Left colon (tissue), 2 donors: ENCODE measurements at places on chromosomes 6 and 20. TPM values are rescaled to one million over a fixed set of nuclear protein-coding genes. Genes with fewer than 3 reads are reported as not detected.

- peak; percentile 37 for DNase-seq
These were observed 3.2 kb downstream of the MARCKS start for GRCh38 chr6:113860181-113860955.

DNA sequence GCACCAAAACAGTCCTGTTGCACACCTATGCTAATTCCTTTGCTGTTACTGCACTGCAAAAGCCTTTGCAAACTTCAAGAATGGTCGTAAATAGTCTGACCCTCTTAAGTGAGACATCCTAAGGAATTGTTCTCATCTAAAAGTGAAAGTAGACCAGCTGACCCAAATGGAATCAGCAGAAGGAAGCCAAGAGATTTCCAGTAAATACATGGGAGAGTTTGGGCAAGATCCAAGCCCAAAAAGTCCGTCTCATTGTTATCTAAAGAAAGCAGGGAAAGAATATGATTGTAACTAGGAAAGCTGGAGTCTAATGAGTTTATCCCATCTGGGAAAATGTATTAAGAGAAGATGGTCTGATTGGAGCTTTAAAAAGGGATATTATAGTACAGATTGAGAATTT is 43.0 kb upstream of the HIVEP1 start:
- no peak for DNase-seq

- no peak for DNase-seq
These were observed 90.8 kb upstream of the OGFRL1 start for GRCh38 chr6:71197780-71198179.

DNA sequence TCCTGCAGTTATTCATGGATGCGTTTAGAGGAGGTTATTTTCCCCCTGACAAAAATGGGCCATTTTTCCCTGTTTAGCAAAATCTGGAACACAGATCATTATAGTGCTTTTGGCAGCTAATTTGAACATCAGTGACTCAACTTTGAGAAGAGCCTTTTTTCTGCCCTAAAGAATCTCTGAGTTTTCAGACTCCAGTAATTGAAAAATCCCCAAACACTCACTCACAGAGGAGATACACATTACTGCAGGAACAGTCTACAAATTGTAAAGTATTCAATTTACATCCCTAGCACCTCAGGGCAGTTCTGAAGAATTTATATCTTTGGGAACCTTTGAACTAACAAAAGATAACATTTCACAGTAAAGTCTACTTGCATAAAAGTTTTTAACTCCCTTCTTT is 966.6 kb upstream of the SLC35B3 start:
- no peak for DNase-seq

- DNase-seq: no peak
These were observed 135.7 kb downstream of the ATXN1 start for GRCh38 chr6:16625291-16626265.

Gene EPB41L1
- 60.6 TPM for total RNA-seq

Gene LST1
- 2.4 TPM for total RNA-seq

- DNase-seq: no peak
These were observed 133.5 kb downstream of the SCML4 start for GRCh38 chr6:107690643-107691061.

DNA sequence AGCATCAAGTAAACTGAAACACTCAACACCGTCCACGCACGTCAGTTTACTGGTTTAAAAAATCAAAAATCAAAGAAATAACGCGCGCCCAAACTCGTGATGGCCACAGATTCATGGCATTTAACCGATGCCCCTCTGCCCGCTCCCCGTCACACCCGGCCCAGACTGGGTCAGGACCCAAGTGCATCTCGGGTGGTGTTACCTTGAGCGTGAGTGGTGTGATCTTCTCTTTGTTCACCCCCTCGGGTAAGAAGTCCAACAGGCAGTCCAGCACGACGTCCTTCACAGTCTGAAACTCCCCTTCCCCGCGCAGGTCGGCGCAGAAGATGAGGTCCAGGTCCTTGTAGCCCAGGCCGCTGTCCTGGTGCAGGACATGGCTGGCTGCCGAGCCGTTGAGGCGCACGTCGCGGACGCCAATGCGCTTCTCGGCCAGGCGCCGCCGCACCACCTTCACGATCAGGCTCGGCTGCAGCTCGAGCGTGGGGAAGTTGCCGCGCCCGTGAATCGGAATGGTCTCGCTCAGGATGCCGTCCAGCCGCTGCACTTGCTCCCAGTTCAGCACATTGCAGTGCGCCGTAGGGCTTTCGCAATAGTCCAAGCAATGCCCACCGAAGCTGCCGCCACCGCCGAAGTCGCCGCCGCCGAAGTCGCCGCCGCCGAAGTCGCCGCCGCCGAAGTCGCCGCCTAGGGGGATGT is 945 bp downstream of the TENT5A start:
- DNase-seq: peak; percentile 60

DNA sequence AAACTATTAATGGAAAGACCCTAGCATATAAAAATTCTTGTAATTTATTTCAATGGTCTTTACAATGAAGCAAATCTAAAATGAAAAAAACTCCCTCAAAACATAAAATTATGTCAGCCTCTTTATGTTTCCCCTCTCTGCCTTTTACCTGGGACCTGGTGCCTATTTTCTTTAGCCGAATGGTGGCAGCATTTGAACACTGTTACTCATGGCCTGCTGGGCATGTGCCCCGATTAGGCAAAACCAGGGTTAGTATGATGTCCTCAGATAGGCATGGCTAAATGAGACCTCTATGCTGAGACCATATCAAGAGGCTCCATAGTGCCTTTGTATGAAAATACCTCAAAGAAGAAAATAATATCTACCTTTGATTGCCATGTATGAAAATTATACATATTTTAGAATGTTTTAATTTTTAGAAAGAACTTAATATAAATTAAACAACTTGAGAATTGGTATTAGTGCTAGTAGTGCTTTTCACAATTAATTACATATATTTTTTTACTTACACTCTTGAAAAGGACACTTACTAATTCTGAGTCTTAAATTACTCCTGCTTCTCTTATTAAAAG is 22.5 kb upstream of the C6orf58 start:
- DNase-seq: no peak

DNA sequence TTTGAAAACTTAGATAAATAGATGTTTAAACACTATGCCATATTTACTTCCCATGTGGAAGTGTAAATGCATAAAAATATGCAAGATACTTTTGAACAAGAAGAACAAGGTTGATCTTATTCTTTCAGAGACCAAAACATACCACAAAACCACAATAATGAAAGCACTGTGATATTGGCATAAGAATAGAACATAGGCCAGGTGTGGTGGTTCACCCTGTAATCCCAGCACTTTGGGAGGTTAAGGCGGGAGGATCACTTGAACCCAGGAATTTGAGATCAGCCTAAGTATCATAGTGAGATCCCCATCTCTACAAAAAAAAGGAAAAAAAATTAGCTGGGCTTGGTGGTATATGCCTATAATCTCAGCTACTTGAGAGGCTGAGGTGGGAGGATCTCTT is 66.5 kb downstream of the KCNS1 start:
- DNase-seq: no peak

DNA sequence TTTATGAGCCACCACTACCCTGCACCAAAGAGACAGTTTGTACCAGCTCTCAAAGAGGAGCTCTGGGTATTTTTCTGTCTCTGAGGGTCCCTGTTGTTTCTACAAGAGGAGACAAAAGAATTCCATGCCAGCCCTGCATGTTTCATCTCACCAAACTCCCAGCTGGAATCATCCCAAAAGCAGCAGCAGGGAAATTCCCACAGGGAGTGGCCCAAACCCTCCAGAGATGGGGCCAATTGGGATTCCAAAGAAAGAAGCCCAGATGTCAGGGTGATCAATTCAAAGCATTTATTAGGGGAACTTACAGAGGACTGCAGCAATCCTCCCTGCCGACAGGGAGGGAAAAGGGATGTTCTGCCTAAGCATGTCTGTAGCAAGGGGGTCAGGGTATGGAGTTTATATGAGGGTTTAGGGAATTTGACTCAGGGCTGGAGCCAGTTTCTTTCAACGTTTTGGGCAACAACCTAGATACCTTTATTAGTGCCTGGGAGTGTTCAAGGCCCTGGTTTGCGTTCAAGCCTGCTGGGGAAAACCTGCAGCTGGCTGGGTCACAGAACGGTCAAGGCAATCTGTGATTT is 47.2 kb downstream of the MUC22 start:
- no peak for DNase-seq

Gene IP6K3
- 2.4 TPM for total RNA-seq

Gene SNAP25
- 0.76 TPM for total RNA-seq

DNA sequence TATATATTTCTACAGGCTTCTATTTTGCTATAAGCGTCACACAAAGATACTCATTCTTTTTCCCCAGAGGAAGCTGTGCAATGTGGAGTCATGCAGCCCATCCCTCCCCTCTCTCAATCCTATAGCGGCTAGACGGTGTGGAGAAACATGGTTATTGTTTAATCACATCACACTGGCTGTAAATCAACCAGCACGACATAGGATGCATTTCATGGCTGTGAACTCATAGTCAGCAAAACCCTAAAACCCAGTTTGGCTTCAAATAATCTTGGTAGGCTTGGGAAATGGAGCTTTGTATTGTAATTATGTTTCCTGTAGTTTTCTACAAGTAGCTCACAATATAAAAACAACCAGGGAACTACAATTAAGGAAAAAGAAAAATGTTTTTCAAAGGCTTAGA is 16.8 kb downstream of the FOXC1 start:
- no peak for DNase-seq

GRCh38 chr6:89999945-90000825 is 105.9 kb downstream of the GJA10 start:
- DNase-seq: no peak

DNA sequence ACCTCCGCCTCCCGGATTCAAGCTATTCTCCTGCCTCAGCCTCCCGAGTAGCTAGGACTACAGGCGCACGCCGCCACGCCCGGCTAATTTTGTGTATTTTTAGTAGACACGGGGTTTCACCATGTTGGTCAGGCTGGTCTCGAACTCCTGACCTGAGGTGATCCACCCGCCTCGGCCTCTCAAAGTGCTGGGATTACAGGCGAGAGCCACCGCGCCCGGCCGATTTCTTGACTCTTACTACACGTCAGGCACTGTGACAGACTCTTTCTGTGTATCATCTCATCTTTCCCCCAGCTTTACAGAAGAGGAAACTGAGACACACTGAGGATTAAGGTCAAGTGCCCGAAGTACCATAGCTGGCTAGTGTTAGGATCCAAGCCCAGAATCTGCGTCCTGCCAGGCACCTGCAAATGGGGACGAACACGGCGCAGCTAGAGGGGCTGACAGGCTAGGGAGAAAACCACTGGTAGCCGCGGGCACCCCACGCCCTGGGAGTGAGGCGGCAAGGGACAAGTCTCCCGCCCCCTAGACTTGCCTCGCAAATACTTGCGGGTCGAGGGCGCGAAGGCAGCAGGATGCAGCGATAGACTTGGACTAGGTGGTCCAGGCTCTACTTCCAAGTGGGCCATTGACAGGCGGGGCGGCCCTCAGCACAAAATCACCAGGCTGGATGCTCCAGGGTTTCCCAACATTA is 1.1 kb upstream of the TAF8 start:
- DNase-seq: peak; percentile 43

Gene SPTLC3
- 6.6 TPM for total RNA-seq

GRCh38 chr6:46821458-46821881 is 28.3 kb downstream of the MEP1A start:
- no peak for DNase-seq

Gene C2
- total RNA-seq: 18.2 TPM

GRCh38 chr6:118860363-118860762 is 33.6 kb upstream of the ASF1A start:
- DNase-seq: no peak

DNA sequence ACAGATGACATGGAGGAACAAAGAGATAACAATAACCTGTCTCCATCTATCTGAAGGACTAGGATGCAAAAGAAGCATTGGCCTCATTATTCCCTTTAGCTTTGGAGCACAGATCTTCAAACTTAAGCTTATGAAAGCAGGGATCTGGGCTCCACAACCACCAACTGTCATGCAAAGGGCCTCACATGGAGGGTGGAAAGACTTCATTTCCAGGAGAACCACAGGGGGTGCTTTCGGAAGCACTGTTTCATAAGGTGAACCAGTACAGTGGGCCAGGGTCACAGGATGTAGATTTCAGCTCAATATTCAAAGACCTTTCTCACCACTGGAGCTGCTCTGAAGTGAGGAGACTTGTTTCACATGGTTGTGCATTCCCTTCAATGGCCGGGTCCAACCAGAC is 55.1 kb upstream of the MYB start:
- DNase-seq: no peak

DNA sequence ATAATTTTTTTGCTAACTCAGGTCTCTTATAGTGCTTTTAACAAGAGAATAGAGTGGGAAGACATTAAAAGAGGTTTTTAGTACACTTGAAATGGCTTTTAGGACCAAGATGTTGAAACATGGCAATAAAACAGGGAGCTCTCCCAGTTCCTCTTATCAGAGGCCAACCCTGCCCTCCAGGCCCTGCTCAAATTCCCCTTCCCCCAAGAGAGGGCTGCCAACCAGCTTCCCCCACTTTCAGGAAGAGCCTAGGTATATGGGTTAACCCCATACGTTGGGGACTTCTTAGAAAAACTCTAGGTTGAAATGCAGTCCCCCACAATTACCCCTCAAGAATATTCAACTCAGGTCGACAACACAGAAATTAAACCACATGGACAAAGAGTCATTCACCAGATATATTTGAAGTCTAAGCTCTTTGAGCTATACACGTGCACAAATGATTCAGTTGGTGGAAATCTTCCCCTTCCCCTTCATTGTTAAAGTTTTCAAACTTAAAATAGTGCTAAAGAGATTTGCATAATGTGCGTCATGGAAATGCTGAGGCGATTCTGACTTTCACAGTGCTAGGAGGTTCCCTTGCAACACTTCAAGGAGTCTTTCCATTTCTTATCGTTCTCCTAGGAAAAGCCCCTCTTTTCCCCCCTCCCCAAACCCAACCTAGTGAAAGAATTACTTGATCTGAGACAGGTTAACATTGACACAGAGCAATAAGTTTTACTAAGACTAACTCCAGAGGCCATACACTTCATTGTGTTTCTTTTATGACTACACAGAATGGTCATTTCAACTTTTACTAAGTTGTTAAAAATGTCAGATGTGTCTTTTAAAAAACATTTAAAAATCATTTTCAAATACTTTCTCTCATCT is 49.8 kb upstream of the ENPP5 start:
- DNase-seq: no peak

DNA sequence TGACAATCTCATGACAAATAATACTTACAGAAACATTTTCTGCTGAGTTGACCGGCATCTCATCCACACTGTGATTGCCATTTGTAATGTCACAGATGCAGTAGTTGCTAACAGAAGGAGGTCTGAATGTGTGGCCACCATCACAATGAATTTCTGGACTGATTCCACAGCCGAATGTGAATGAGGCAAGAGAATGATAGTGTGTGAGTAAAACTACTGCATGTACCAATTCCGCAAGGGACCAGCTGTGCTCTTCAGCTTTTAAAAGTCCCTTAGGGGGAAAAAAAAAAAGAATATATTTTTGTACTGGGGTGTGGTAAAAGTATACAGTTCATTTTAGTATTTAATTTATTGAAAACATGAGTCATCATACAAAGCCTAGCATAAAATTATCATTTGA is 96.2 kb downstream of the SESN1 start:
- no peak for DNase-seq

GRCh38 chr6:65399355-65400084 is 307.5 kb downstream of the EYS start:
- no peak for DNase-seq
